Stimulated activated CD8-positive, alpha-beta memory T cell treated with anti-CD3 and anti-CD28 coated beads, Interleukin-2, amount 100 ng/mL, for 1 hour (primary cell): ENCODE measurements at places on chromosomes 7 and 10.
A peak's percentile ranks its signal among the peaks of the same experiment; 100 is the strongest.

DNA sequence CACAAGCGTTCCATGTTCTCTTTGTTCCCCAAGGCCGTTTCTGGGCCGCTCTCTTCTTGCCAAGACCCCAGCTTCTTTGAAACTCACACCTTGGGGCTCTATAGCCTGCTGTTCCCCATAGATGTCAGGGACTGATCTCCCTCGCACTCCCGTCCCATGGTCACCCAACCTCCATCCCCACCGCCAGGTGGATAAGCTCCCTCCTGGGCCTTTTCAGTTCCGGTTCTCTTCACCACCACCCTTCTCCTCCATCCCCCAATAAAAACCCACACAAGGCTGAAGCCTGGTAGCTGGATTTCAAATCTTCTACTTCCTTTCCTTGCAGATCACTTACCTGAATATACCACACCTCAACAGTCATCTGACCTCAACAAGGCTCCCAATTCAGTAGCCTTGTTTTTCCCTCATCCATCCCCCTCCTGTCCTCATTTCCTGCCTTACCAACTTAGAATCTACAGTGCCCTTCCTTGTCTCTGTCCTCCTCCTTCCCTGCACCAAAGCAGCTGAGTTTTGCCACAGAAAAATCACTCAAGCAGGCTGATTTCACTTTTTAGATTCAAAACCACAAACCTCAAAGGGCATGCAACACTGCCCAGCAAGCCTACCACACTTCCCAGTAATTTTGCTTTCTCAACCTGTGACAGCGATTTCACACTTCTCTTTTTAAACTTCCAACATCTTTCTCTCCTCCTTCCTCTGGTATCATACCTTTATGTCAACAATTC lies 7.7 kb downstream of the SLC37A3 start:
- DNase-seq = no peak

DNA sequence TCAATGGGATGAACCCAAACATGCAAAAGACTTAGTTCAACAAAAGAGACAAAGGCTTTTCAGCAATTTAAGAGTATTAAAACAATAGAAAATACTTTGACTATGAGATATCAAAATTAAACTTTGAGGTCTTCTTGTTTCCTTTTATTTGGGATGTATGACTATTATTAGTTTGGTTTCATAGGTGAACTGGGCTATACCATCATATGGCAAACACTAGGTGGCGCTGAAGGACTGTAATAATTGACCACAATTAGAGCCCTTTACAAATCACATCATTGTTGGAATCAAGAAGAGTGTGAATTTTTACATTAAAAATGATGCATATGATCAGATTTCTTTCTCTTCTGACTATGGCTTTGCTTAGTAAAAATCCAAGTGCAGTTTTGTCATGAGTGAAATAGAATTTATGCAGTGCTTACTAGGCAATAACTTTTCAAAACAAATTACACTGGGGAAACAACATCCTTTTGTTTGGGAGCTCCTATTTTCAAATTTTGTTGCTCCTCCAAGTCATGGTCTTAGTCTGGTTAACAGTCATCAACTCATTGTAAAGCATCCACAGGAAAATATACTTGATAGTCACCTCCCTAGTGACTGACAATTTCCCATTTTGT lies 14.7 kb upstream of the NXPH1 start:
- peak; percentile 28 for DNase-seq

DNA sequence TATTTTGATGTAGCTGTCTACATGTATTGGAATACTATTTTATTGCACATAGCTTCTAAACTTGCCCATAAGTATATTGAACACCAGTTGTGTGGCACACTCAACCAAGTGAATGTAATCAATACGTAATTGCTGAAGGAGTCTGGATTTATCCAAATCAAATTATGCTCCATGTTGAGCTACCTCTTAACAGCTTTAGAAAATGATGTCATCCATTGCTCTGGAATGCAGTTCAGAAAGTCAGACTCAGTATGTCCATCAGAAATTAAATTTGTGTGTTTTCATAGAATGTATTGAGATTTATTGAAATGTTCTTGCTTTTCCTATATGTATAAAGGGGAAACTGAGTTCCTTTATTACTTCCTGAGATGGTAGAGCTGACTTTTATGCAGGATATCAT lies 25.0 kb upstream of the CCAR1 start:
- DNase-seq = no peak

DNA sequence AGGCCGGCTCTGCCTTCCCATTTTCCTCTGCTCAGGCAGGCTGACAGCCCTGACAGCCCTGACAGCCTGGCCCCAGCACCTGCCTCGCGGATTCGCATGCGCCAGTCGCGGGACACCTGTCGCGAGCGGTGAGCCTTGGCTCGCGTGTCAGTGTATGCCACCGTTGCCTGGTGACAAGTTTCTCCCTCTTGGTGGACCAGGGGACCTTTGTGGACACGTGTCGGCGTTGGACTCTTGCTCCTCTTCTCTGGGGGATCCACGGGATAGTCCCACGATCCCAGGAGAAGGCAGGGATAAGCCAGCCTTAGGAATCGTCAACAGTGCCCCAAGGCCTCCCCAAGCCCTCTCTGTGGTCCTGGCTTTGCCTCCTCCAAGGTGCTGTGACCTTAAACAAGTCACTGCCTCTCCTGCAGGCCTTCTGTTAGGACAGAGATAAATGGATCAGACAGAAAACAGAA lies 18.1 kb upstream of the ZNF273 start:
- no peak for DNase-seq

DNA sequence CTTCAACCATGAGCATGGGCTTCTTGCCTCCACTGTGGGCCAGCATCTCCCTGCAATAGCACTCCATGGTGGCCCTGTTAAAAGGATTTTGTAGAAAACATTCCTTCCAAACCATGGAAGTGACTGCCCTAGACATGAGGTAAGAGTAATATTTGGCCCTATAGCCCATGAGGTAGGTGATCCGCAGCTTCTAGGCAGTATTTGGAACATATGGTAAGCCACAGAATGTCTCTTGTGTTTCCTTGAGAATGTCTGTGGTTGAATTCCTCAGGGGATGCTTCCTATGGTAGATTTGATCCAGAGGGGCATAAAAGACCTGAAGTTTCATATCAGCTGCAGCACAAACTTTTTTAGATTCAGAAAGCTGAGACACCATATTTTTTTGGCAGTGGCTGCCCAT lies 54.9 kb downstream of the TMEM168 start:
- DNase-seq = no peak

DNA sequence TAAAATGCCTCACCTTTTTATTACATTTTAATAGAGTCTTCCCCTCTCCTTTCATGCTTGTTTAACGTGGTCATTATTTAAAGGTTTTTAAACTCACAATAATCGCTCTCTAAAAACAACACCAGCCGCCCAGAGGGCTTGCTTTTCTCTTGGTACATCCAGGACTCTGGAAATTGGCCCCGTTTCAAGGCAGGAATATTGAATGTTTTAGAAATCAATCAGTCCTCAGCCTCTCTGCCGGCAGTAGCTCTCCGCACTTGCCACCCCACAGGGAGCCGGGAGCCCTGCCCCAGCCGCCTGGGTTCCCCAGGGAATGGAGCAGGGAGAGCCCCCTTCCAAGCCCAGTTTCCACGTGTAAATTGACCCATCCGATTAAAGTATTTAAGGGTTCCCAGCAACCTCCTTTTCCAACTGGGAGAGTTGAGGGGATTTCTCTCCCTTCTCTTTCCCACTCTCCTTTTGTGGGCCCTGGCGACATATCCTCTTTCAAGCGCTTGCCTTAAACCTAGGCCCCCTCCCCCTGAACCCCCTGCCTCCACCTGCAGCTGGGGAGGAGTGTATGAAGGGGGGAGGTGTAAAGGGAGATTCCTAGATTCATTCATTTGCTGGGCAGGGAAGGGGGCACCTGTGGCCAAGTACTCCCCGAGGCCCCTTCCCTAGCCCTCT lies 1.9 kb downstream of the FGF8 start:
- no peak for DNase-seq
